ENCODE measurements at places on chromosomes 12 and 14. TPM values are rescaled to one million over a fixed set of nuclear protein-coding genes. Genes with fewer than 3 reads are reported as not detected.

Gene PPP4R4
- 0.79 TPM for total RNA-seq

Gene SETD1B
- total RNA-seq, result 11.3 TPM

Gene SLCO1C1
- total RNA-seq, result 0.35 TPM

Gene SYNE3
- total RNA-seq, result 4.5 TPM

Gene UBR7
- 10.9 TPM for total RNA-seq

Gene DNAI7
- total RNA-seq, result 1.8 TPM

Gene ZDHHC22
- total RNA-seq, result not detected

Measured in pancreas (tissue), 10 donors.